ENCODE measurements at places on chromosomes 2 and 18. TPM values are rescaled to one million over a fixed set of nuclear protein-coding genes. Genes with fewer than 3 reads are reported as not detected.

SAP130 gene
- 16.8 TPM for total RNA-seq

LYPD6B gene
- total RNA-seq: 3.5 TPM

GRCh38 chr2:146817613-146818012, 1027.2 kb upstream of the ACVR2A start:
- DNase-seq: no peak

DNA sequence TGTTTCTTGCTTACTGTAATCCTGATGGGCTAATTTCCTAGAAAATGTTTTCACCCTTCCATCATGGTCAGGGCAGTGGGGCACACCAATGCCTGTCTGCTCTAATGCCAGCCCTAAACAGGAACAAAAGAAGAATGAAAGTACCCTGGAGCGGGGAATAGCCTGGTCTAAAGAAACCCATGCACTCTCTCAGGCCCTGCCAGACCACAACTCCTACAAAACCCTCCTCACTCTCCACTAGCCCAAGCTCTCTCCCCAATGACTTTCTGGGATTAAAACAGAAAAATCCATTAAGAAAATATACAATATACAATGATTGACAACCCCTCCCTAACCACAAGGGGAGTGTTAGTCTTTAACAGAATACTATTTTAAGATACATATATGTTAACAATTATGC, 67.6 kb downstream of the AAK1 start:
- DNase-seq: no peak

DNA sequence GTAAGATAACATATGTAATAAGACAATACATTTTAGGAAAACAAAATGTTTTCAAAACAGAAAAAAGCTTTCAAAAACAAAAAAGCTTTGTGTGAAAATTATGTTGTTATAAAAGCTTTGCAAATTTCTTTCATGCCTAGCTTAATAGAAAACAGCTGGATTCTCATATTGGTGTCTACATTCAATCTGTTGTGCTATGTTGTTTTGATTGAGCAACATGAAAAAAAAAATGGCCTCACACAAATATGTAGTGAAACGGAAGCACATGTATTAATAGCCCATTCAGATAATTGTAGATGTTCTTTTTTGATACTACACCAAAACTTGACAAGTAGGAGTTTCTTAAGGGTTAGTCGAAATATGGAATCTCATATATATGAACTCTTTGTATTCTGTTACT, 197.5 kb downstream of the ZEB2 start:
- DNase-seq: no peak
